ENCODE measurements at places on chromosomes 6 and 20.

DNA sequence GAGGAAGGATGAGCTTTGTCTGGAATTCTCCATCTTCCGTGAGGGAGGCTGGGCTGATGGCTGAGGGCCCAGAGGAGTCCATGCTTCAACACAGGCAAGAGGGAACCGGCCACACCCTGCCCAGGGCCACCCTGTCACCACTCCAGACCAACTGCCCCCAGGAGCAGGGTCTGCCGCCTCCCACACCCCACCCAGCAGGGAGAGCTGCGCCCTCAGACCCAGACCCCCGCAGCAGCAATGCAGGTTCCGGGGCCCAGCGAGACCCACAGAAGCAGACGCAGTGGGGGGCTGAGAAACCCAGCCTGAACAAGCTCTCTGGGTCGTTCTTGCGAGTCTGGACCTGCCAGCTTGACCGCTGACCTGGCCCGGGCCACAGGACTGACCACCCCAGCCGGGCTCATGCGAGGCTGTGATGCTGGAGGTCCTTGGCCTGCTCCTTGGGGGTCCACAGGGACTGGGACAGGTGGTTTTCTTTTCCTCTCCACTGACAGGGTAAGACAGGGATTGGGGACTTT, 25.0 kb downstream of the FRMD1 start:
- DNase-seq = no peak

- peak; percentile 31 for DNase-seq
Measured at GRCh38 chr6:90098001-90098531, 198.6 kb downstream of the BACH2 start.

- DNase-seq = no peak
Measured at GRCh38 chr6:139650941-139651340, 276.5 kb upstream of the CITED2 start.

DNA sequence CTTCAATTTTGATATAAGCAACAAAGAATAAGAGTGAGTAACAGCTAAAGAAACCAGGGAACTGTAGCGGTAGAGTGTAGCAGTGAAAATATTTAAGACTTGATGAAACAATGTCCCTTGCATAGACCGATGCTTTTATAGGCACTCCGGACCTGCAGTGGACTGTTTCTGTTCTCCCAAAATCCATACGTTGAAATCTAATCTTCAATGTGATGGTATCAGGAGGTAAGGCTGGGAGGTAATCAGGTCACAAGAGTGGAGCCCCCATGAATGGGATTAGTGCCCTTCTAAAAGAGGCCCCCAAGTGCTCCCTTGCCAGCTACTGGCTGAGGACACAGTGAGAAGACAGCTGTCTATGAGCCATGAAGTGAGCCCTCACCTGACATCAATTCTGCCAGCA, 260.4 kb downstream of the ADGB start:
- DNase-seq = no peak

- DNase-seq = no peak
Measured at GRCh38 chr6:44470746-44471145, 83.2 kb downstream of the CDC5L start.

DNA sequence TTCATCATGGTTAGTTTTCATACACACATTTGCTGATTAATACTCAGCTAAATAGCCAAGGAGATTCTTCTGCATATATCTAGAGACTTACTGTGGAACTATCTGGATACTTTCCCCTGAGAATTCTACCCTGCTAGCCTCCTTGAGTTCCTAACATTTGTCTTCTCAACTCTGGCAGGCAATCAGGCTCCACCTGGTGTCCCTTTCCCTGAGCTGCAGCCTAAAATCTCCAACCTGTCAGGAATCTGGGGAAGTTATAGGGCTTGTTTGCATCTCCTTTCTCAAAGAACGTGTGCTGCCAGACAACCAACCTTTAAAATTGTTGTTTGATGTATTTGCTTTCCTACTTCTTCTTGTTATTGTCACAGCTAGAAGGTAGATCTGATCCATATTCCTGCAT, 73.4 kb downstream of the FUT9 start:
- no peak for DNase-seq

DNA sequence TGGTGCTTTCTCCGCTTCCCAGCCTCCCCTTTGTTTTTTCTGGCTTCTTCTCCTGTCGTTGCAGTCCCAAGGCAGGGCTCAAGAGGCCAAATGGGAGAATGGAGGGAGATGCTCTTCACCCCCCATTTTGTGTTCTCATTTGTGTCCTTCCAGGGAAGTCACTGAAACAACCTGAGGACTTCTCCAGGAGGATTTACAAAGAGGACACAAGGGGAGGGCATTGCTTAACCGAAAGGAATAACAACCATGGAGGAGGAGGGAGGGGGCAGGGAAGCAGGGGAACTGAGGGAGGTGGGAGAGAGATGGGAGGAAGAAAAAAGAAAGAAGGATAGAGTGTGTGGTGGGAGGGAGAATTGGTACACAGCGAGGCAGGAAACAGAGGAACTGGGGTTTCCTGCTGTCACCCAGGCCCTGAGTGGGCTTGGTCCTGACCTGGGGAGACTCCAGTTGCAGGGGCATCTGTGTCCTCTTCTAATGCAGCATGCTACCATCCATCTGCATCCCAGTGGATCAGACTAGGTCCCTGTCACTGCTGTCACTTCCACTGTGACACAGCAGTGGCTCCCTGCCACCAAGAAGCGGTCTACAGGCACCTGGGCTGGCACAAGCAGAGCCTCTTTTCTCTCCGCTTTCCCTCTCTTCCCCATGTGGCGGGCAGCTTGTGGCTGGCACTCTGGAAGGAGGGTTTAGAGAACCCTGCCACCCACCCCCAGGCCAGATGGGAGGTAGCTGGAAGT, 17.1 kb upstream of the MLN start:
- no peak for DNase-seq

GRCh38 chr20:9488063-9488462, 26.3 kb upstream of the LAMP5 start:
- peak; percentile 17 for DNase-seq

GRCh38 chr6:56637640-56638039, 5.0 kb downstream of the DST start:
- no peak for DNase-seq

DNA sequence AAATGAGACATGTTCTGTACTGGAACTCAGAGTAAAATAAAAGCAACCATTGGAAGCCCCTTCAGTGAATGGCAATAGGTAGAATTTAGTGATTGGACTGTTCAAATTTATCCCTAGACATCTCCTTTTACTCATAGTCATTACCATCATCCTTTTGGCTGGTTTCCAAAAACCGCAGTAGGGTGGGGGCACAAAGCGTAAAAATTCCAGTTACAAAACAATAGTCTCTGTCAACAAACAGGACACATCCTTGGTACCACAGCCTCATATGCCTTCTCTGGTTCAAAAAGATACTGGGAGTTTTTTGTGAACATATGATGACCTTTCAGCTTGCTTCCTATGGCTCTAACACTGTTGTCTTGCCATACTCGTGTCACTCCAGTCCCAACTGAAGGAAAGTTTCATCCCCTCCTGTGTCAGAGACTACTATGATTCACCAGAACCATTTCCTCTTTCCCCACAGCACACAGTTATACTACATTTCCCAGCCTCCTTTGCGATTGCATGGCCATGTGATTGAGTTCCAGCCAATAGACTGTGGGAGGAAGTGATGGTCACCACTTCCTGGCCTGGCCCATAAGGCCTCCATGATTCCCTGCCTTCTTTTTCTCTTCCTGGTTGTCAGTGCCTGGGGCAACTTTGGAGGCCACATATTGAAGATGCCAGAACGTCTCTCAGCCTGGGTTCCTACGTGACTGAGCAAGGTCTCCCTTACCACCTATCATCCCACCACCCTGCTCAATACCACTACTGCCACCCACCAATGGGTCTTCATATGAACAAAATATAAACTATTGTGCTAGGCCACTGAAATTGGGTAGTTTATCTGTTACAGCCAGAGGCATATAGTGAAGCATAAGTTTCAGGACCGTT, 162.4 kb downstream of the ID4 start:
- no peak for DNase-seq

DNA sequence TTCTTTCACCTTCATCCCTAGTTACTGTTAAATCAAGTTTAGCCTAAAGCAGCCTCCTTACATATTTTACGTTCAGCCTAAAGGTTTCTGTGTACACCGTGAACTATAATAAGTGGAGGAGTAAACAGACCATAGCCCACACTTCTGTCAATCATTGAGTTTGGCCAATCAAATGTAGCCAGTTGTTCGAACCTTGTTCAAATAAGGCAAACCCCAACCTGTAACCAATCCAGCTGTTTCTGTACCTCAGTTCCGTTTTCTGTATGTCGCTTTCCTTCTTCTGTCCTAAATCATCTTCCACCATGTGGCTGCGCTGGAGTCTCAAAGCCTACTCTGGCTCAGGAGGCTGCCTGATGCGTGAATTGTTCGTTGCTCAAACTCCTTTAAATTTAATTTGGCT, 1.8 kb upstream of the FBXO30 start:
- DNase-seq = no peak

GRCh38 chr6:24887545-24888140, 48.1 kb downstream of the RIPOR2 start:
- no peak for DNase-seq

DNA sequence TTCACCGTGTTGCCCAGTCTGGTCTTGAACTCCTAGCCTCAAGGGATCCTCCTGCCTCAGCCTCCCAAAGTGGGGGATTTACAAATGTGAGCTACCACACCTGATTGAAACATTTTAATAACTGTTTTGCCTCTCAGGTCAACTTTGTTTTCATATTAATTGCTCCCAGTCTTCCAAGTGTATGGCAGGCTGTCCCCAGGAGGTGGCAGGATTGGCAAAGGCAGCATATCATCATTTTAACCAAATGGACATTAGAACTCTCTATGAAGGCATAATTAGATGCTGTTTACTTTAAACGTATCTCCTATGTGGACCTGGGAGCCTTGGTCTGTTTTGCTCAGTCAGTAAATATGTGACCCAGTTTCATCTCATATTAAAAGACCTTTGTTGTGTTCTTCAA, 59.2 kb upstream of the CSE1L start:
- no peak for DNase-seq

DNA sequence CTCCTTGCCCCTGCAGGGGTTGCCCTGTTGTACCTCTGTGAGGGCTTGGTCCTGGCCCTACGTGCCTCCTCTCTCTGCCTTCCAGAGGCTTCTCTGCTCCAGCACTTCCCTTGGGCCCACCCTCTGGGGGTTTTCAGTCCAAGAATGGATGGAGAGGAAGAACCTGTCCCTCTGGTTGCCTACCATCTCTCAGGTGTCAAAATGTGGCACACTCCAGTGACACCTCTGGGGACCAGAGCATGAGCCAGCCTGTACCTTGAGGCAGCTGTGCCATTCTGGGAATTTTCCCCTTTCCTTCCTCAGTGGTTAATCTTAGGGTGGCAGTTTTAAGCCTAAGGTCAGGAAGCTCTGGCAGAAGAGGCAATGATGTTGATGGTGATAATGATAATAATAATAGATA, 115.2 kb upstream of the ARMC2 start:
- DNase-seq = no peak

Measured in C1 segment of cervical spinal cord (tissue), 14 donors.